ENCODE measurements at places on chromosomes 4 and X.

DNA sequence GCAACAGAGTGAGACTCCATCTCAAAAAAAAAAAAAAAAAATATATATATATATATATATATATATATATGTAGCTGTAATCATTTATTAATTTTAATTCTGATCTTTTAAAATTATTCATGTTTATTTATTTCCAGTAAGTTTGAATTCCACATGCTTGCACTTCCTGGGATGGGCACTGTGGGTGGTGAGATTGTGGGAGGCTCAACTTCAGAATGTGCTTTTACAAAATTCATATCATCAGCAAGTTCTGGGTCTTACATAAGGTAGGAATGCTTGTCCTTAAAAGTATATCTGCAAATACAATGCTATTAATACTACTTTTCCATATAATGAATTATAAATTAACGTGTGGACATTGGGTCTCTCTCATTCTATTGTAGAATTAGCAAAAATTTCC, 156.5 kb downstream of the EMCN start:
- peaks cover 2% of the 10 kb centered on the region for H3K4me1 ChIP-seq
- no peaks in the 10 kb centered on the region for H3K36me3 ChIP-seq

GRCh38 chr4:61590881-61591280, 390.8 kb downstream of the ADGRL3 start:
- H3K36me3 ChIP-seq = no peaks in the 10 kb centered on the region
- no peaks in the 10 kb centered on the region for H3K27me3 ChIP-seq
- no peak overlapping the region for H3K27ac ChIP-seq
- no peaks in the 10 kb centered on the region for H3K4me1 ChIP-seq
- DNase-seq = no peak
- H3K4me3 ChIP-seq = no peak overlapping the region

- H3K4me1 ChIP-seq = peaks cover 14% of the 10 kb centered on the region
- peak; percentile 3 for DNase-seq
- H3K27ac ChIP-seq = no peak overlapping the region
- peaks cover 4% of the 10 kb centered on the region for H3K27me3 ChIP-seq
Observed at GRCh38 chrX:80812176-80812575, 2.5 kb upstream of the BRWD3 start.

DNA sequence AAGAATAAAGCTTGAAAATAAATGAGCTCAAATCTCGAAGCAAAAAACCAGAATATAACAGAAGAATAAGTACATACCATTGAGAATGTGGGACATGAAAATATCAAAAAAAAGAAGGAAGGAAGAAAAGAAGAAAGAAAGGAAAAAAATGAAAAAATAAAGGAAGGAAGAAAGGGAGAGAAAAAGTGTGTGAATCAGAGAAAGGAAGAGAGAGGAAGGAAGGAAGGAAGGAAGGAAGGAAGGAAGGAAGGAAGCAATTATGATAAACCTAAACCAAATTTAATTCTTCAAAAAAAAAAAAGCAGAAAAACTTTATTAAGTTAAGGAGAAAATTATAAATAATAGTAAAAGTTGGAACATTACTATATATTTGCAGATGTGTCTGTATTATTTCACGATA, 949.8 kb downstream of the NLGN4X start:
- no peak overlapping the region for H3K27ac ChIP-seq
- no peaks in the 10 kb centered on the region for H3K36me3 ChIP-seq
- no peak for DNase-seq
- no peaks in the 10 kb centered on the region for H3K27me3 ChIP-seq
- no peaks in the 10 kb centered on the region for H3K4me1 ChIP-seq

- no peak overlapping the region for H3K4me3 ChIP-seq
- H3K4me1 ChIP-seq = peaks cover 9% of the 10 kb centered on the region
- DNase-seq = no peak
- no peaks in the 10 kb centered on the region for H3K36me3 ChIP-seq
- H3K27ac ChIP-seq = no peak overlapping the region
- peaks cover 14% of the 10 kb centered on the region for H3K27me3 ChIP-seq
Observed at GRCh38 chr4:152021788-152022438, 261.1 kb upstream of the GATB start.

GRCh38 chr4:88533937-88534750, 10.6 kb upstream of the PYURF start:
- no peak overlapping the region for H3K27ac ChIP-seq
- H3K27me3 ChIP-seq = no peaks in the 10 kb centered on the region
- H3K36me3 ChIP-seq = no peaks in the 10 kb centered on the region
- no peak for DNase-seq
- H3K4me3 ChIP-seq = no peak overlapping the region
- H3K4me1 ChIP-seq = no peaks in the 10 kb centered on the region
